ENCODE measurements at places on chromosomes 12 and 14.

- no peak for DNase-seq
Measured at GRCh38 chr14:91413547-91414474, 3.8 kb downstream of the CCDC88C start.

DNA sequence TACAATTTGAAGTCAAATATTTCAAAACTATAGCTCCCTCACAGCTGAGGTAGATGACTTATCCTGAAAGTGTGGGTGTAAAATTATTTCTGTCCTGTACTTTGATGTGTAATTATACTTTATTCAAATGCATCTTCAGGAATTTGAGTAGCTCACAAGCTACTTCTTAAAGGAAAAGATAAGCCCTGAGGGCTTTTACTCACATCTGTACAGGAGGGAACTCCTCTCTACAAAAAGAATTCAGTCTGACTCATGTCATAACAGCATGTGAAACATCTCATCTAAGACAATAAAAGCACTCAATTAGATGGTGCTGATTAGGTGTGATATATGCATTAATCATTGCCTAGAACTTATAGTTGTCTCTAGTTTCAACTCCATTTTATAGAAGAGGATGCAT lies 452.0 kb downstream of the PRKD1 start:
- DNase-seq, result no peak

- no peak for DNase-seq
Measured at GRCh38 chr14:28083389-28083788, 683.2 kb upstream of the FOXG1 start.

GRCh38 chr14:25756876-25757275 lies 706.9 kb upstream of the STXBP6 start:
- no peak for DNase-seq

- DNase-seq, result no peak
Measured at GRCh38 chr14:22509036-22509709, 79.9 kb downstream of the DAD1 start.

- DNase-seq, result no peak
Measured at GRCh38 chr14:93286212-93286890, 46.5 kb downstream of the BTBD7 start.

- DNase-seq, result no peak
Measured at GRCh38 chr12:5648692-5649359, 216.9 kb downstream of the NTF3 start.

DNA sequence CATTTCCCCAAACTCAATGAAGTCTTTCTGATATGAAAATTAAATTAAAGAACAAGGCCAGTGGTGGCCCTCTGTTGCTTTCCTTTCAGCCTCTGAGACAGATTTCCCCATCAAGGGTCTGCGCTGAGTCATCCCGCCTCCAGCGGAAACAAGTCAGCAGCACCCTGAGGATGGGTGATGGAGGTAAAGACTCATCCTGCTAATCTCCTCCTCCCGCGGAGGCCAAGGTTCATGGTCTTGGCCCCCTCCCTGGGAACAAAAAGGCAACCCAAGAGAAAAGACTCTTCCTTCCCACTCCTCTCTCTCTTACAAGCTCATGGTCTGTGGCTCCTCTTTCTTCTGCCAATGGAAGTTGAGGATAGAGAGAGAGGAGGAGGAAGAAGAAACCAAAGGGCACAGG lies 9.0 kb upstream of the NUMB start:
- no peak for DNase-seq

GRCh38 chr12:98763656-98764055 lies 118.6 kb downstream of the APAF1 start:
- no peak for DNase-seq

- DNase-seq, result no peak
Measured at GRCh38 chr14:85934886-85935254, 404.9 kb downstream of the FLRT2 start.

- no peak for DNase-seq
Measured at GRCh38 chr12:90015228-90015627, 306.6 kb upstream of the ATP2B1 start.

DNA sequence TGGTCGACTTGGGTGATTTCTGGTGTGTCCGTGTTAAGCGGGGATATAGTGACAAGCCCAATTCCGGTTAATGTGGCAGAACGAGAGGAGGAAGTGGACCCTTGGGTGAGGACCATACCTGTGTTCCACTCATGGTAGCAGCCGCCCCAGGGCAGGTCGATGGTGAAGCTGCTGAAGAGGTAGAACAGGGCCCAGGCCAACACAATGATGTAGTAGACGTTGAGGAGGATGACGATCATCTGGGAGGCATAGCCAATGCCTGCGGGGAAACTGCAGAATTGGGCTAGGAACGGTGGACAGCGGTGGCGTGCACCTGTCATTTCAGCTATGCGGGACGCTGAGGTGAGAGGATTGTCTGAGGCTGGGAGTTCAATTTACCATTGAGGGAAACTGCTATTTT lies 20.1 kb downstream of the SLC6A13 start:
- DNase-seq, result no peak
